ENCODE measurements at places on chromosomes 16 and 17.
A peak's percentile ranks its signal among the peaks of the same experiment; 100 is the strongest.

DNA sequence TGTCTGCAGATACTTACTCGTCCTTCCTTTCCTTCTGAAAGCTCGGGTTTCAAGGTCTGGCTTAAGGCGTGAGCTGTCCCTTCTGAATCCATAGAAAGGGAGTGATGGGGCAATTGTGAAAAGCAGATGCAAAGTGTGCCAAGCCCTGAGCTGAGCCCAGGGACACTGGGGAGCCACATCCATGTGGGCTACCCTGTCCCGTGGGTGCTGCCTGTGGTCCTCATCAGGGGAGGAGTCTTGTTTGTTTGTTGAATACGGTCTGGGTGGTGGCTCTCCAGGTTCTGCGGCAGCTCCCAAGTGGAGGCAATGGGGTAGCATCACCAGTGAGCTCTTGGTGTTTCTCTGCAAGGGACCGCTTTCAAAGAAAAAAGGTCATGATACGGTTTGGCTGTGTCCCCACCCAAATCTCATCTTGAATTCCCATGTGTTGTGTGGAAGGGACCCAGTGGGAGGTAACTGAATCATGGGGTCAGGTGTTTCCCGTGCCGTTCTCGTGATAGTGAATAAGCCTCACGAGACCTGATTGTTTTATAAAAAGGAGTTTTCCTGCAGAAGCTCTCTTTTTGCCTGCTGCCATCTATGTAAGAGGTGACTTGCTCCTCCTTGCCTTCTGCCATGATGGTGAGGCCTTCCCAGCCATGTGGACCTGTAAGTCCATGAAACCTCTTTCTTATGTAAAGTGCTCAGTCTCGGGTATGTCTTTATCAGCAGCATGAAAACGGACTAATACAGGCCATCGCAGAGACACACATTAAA, 1.0 kb upstream of the ALG1 start:
- DNase-seq, result no peak

GRCh38 chr17:10628756-10629155, 28.4 kb downstream of the MYH3 start:
- DNase-seq, result no peak

DNA sequence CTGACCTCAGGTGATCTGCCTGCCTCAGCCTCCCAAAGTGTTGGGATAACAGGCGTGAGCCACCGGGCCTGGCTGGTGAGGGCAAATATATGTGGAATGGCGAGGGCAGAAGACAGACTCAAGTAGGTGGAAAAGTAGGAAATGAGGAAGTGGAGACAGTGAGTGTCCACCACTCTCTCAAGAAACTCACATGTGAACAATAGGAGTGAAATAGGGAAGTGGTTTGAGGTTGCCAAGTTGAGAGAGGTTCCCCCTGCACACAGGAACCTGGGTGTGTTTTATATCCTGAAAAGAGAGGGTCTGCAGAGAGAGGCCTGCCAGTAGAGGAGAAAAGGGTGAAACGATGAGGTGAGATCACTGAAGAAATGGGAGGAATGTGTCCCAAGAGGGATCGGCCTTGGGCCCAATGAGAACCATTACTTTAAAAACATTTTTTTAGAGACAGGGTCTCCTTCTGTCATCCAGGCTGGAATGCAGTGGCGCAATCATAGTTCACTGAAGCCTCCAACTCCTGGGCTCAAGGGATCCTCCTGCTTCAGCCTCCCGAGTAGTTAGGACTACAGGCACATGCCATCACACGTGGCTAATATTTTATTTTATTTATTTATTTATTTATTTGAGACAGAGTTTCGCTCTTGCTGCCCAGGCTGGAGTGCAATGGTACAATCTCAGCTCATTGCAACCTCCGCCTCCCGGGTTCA, 17.1 kb upstream of the CORO1A start:
- DNase-seq, result no peak

DNA sequence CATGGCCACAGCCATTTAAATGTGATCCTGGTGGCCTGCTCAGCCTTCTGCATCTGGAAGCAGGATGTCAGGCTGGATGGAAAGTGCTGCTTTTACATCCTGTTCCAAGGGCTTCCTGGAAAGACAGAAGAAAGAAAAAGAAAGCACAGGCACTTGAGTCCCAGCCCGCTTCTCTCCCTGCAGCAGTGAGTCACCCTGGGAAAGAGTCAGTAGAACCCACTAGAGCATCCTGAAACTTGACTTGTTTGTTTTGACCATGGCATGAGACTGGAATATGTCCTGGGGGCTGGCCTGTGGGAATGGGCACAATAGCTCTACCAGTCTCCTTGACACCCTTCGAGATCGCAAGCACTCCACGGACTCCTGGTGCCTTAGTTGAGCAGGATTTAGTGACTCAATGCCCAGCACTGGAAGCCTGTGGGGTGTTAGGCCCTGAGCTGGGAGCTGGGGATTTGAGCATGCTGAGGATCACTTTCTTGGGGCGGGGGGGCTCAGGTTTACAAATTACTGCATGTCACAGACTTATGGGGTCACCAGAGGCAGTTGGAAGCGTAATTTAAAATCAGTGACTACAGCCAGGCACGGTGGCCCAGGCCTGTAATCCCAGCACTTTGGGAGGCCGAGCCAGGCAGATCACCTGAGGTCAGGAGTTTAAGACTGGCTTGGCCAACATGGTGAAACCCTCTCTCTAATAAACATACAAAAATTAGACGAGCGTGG, 22.1 kb upstream of the GNA13 start:
- peak; percentile 62 for DNase-seq

GRCh38 chr17:9845306-9845705, 19.6 kb downstream of the GLP2R start:
- no peak for DNase-seq

DNA sequence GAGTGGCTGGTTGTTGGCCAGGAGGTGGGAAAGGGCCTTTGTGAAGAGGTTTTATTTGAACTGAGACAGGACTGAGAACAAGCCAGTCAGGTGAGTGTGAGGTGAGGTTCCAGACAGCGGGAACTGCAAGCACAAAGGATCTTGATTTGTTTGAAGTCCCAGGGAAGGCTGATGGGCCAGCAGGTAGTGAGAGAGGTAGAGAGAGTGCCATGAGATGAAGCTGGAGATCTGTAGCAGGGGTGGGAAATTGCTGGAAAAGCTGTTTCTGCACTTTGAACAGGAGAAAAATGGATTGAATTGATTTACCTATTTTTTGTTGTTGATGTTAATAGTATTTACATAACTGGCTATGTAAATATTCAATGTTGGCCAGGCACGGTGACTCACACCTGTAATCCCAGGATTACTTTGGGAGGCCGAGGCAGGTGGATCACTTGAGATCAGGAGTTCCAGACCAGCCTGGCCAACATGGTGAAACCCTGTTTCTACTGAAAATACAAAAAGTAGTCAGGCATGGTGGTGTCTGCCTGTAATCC, 7.7 kb upstream of the DCTPP1 start:
- no peak for DNase-seq

- no peak for DNase-seq
Measured at GRCh38 chr16:13835935-13836730, 83.8 kb upstream of the ERCC4 start.

GRCh38 chr17:28370035-28370743, at the start of gene VTN:
TSS of gene VTN (minus strand) at chr17:28370307. CDS start at chr17:28370203, 104 bp downstream.
- no peak for DNase-seq

- DNase-seq, result no peak
Measured at GRCh38 chr17:37796076-37796475, 51.2 kb upstream of the HNF1B start.

GRCh38 chr17:49343273-49343672, 18.8 kb downstream of the ZNF652 start:
- DNase-seq, result no peak

DNA sequence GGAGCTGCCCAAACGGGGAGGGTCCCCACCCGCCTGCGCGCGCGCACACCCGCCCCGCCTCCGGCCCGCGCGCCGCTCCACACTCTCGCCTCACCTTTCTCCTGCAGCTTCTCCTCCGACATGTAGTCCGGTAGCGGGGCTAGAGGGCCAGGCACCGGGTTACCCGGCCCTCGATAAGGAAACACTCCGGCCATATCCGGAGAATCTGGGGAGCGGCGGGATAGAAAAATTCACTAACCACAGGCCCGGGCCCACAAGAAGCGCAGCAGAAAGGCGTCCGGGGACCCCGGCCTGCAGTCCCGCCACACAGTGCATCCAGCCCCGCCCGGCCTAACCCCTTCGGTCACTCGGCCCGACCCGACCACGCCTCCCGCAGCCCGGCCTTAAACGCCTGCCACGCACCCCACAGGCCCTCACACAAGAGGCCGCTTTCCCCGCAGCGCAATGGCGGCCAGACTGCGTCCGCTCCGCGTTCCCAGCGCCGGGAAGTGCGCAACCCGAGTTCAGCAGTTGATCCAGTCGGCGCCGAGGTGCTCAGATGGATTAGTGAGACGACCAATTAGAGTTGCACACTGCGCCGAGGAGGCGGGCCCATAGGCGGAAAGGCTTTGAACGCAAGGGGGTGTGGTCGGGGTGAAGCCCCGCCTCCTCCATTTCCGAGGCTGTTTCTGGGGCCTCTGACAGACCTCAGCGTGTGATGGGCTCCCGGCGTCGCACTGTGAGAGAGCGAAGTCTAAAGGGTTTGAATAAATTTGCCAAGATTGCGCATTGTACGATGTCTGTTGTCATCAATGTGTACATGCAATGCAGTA, at the start of gene PRPF8:
TSS of gene PRPF8 (minus strand) at position 490 of the 812 bp plus-strand sequence. CDS start at position 194, 296 bp downstream.
- peak; percentile 83 for DNase-seq

DNA sequence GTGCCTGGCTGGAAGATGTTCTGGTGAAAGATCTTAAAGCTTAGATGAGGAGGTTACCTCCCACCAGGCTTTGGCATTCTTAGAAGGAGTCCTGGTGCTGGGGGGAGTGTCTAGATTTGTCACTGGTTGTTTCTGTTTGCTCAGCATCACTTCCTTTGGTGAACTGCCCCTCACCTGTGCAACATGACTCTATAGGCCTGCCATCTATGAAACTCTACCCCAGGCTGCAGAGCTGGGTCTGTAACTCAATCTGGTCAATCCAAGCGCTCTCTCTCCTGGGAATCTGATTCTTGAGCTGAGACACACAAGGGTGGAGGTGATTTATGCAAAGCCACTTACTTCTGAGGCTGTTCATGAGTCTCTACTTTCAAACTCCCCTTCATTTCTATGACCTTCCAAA, 399.4 kb downstream of the NPIPA7 start:
- DNase-seq, result no peak

DNA sequence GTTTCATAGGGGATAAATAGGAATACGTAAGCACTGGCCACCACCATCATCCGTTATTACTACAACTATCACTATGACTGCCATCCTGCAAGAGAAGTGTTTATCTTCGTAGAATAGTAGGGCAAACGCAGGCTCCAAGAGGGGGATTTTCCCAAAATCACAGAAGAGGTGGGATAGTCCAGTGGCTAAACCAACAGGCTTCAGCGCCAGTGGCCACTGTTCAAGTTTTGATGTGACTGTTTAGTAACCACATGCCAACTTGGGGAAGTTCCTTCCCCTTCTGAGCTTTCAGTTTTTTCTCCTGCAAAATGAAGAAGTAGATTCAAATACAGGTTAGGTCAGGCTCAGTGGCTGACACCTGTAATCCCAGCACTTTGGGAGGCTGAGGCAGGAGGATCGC, 60.7 kb upstream of the GRIN2A start:
- DNase-seq, result no peak
